Vein endothelial cell (primary cell): ENCODE measurements at places on chromosomes 13 and 19. TPM values are rescaled to one million over a fixed set of nuclear protein-coding genes. Genes with fewer than 3 reads are reported as not detected.

Gene METTL21C
- not detected in 2 replicates for total RNA-seq

Gene CEACAM8
- not detected in 2 replicates for total RNA-seq

Gene LYPD3
- total RNA-seq = under 0.01 TPM in 1 of 2 replicates, not detected in the other

Gene MADCAM1
- total RNA-seq = under 0.01 and 0.10 TPM in 2 replicates

Gene APOE
- total RNA-seq = 0.67 and 0.98 TPM in 2 replicates

Gene PCDH20
- total RNA-seq = not detected in 2 replicates

Gene PEG3
- total RNA-seq = 0.33 and 2.6 TPM in 2 replicates

Gene LINGO3
- under 0.01 TPM in 1 of 2 replicates, not detected in the other for total RNA-seq

Gene CCL25
- not detected in 2 replicates for total RNA-seq

Gene SMIM44
- not detected in 2 replicates for total RNA-seq

Gene TSKS
- total RNA-seq = not detected in 2 replicates

Gene OR4F17
- total RNA-seq = not detected in 2 replicates

Gene IL12RB1
- 0.10 TPM in 1 of 2 replicates, not detected in the other for total RNA-seq

Gene KCNRG
- 3.6 and 4.8 TPM in 2 replicates for total RNA-seq

Gene PRR22
- total RNA-seq = 0.57 and 0.65 TPM in 2 replicates

Gene OLFM2
- 0.38 and 1.6 TPM in 2 replicates for total RNA-seq

Gene IGFL1
- total RNA-seq = not detected in 2 replicates

Gene NLRP7
- total RNA-seq = not detected in 2 replicates

Gene PSG1
- 0.33 and 0.48 TPM in 2 replicates for total RNA-seq

Gene FLT1
- total RNA-seq = 135 and 147 TPM in 2 replicates

Gene CBARP
- 6.4 and 7.2 TPM in 2 replicates for total RNA-seq
